Activated naive CD4-positive, alpha-beta T cell (primary cell): ENCODE measurements at places on chromosomes 7 and 10.

GRCh38 chr7:39741942-39742623 is 118.7 kb downstream of the RALA start:
- DNase-seq = peak; percentile 14

DNA sequence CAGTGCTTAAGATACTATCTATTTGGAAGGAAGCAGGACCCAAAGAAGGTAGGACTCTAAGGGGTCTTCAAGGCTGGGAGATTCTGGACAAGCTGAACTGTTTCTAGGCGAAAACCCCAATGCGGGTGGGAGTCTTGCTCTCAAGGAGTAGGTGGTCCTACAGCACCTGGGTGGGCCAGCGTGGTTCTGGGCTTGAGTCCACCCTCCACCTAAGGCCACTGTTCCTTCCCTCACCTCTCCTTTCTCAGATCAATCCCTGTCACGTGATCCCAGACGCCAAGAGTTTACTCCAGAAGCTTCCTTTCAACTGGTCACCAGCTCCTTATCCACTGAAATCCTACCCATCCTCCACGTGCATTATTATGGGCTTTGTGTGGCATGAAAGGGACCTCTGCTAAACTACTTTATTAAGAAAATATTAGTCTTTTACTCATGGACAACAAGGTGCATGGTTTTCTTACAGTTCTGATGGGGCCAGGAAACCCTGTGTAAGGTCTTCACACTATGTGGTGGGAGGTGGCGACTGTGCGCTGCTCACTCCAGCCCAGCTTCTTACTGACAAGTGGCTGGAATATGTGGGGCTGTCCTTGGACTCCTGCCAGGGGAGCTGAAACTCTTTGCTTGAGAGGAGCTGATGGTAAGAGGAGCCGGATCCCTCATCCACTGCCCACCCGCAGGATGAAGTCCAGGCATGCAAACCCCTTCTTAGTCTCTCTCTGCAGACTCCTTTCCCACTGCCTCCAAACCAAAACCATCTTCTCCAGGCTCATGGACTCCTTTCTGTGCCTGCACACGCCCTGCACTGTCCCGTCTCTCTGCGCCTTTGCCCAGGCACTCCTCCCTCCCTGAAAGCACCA is 1.6 kb downstream of the ZNF746 start:
- DNase-seq = no peak

DNA sequence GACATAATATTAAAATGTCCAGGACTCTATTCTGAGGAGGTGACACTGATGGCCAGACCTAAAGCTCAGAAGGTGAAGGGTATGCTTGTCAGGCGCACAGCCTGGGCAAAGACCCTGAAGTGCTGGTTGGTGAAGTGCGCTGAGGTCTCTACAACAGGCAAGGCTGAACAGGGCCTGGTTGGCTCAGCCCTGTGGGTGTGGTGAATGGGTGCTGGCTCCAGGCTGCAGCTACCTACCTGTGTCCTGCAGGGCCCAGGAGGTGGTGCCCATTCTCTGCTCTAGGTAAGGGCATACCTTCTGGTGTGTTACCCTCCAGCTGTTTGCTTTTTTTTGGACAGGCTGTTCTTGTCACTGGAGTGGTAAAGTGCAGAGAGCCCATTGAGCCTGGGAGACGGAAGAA is 85.1 kb downstream of the RAMP3 start:
- DNase-seq = no peak

DNA sequence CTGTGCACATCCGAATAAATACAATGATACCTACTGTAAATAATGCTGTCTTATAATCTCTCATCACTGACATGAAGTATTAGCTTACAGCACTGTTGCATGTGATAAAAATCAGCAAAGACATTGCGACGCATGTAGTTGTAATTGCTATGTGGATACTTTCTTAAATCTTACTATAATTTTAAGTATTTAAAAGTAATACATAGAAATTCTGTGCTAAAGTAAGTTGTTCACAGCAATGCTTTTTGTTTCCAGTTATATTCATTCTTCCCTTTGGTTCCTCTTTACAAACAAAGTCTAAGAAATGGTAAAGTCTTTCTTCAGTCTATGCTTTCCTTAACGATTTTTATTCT is 113.7 kb upstream of the DGKB start:
- DNase-seq = no peak

- DNase-seq = no peak
Observed at GRCh38 chr7:140275069-140275965, 98.5 kb upstream of the KDM7A start.

- no peak for DNase-seq
Observed at GRCh38 chr7:74289659-74290552, 699 bp downstream of the CLIP2 start.

DNA sequence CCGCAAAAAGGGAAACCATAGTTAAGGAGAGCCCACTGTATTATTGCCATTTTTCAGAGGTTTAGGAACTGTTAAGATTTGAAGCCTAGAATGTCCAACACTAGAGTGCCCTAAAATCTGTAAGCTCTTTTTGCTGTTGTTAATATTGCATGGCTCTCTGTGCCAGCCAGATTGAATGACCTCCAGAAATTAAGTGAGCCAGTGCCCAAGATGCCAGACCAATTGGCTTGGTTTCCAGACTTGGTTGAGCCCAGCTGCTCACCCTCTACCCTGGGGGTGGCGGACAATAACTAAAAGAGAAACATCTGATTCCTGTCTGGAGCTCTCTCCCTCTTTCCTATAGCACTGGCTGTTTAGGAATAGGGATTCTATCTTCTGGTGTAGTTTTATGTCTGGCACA is 340.1 kb downstream of the PHF14 start:
- DNase-seq = no peak

DNA sequence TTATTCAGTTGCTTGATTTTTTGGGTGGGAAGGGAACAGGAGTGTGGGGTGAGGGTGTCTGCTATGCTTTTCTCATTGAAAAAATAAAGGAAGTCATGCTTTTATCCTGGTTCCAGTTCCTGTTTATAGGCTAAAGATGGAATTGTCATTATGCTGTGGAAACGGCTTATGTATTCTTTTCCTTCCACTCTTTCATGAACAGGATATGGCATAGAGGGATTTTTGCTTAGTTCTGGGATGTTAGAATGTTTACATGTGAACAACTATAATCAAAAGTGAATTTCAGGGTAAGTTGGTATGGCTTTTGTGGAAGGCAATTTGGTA is 35.9 kb upstream of the PTPN12 start:
- DNase-seq = no peak

GRCh38 chr7:130369110-130369711 is 11.1 kb upstream of the CPA1 start:
- DNase-seq = no peak

- DNase-seq = no peak
Observed at GRCh38 chr7:110839866-110840265, 251.1 kb upstream of the LRRN3 start.

GRCh38 chr7:100200693-100201092 is 19.1 kb upstream of the PVRIG start:
- DNase-seq = no peak

- no peak for DNase-seq
Observed at GRCh38 chr10:123847686-123848432, 43.7 kb downstream of the CPXM2 start.

DNA sequence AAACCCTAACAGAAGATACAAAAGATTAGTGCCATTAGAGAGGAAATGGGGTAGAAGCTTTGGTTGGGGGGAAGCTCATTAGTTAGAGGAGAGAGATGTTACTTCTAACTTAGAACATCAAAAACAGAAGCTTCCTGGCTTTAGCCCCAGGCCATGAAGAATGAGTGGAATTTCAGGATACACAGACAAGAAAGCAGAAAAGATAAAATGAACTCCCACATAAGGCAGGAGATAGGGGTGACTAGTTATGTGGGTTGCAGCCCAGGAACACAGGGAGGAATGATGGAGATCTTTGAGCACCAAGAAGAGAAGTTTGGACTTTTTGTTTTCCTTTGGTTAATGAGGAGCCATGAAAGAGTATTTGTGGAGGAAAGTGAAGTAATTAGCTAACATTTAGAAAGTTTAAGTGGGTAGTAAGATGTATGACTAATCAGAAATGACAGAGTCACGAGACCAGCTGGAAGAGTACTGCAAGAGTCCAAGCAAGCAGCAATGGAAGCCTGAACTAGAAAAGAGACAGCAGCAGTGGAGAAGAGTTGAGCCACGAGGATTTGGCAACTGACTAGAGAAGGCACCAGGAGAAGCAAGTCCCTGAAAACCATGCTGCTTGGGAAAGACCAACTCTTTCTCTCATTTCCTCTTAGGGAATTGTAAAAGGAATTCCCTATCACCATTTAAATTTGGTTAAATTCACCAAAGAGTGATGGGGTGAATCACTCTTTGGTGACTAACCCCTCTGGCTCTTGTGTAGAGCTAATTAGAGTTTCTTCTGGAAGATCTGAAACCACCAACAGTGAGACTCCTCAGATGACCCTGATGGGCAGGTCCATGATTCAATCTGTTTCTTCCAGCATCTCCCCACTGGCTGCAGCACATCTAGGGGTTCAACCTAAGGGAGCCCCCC is 131.9 kb downstream of the KCNMA1 start:
- no peak for DNase-seq

- DNase-seq = no peak
Observed at GRCh38 chr7:13955494-13955893, 34.0 kb downstream of the ETV1 start.

- DNase-seq = no peak
Observed at GRCh38 chr7:101397243-101397642, 34.6 kb downstream of the COL26A1 start.

DNA sequence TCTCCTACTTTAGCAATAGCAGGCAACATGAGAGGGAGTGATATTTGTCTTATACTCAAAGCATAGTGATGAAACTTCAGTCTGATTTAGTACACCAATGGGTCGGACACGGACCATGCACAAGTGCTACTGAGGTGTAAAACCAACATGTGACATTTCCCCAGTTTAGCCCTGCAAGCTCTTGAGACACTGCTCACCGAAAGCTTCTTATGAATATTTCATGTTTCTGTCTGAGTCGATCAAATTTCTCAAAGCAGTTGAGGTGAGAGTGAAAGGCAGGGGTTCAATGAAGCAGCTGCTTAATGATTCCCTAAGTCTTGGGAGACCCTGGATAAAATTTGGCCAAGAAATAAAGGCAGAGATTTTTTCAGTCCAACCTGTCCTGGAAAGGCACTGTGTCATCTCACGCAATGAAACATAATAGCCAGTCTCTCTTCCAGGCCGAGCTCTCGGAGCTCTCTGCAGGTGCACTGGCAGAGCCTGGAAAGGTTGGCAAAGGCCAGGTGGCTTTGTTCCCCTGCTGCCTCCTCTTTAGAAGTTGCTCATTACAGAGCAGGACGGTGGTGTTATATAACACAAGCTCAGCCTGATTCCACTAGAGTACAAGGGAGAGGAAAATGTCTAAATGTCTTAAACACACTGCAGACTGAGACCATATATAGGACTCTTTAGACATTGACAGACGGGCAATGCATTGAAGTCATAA is 33.9 kb upstream of the XPNPEP1 start:
- DNase-seq = no peak

GRCh38 chr10:46528675-46529615 is 27.5 kb downstream of the GPRIN2 start:
- no peak for DNase-seq
